ENCODE measurements at places on chromosomes 5 and 9.

- no peak for DNase-seq
These were observed 29.9 kb downstream of the TMC1 start for GRCh38 chr9:72551306-72551705.

DNA sequence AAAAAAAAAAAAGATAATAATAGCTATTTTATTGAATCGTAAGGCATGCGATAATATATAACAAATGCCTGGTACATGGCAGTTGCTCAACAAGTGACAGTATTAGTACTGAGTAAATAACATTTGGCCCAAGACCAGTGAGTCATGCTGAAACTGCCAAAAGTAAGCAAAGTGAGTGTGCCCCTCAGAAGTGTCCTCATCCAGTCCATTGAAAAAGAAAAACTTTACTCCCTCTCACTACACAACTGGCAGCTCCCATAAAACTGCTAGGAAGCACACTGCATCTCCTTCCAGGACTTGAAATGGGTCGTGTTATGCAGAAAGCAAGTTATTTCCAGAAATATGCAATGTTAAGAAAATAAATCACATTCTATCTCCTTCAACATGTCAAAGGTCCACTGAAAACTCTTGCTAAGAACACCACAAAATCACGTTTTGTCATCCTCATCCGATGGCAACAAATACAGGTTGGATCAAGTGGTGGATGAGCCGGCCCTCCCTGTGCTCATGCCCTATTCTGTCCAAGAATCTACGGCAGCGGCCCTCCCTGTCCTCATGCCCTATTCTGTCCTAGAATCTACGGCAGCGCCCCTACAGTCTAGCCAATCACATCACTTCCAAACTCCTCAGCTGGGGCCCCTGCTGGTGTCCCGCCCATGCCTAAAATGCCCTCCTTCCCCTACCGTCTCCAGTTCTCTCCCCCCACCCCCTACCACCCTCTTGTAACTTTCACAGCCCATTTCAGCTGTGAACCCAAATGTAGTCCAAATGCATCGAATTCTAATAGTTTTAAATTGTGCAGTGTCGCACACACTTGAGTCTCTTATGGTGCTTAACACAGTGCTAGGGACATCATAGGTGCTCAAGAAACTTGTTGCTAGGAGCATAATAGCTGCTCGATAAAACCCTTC, 12.5 kb downstream of the PTCH1 start:
- no peak for DNase-seq

GRCh38 chr9:111467778-111468367, 16.3 kb downstream of the ECPAS start:
- no peak for DNase-seq

GRCh38 chr9:136686794-136687711, at the start of gene AGPAT2:
AGPAT2 (minus strand) TSS chr9:136687457; CDS start chr9:136687357, 100 bp downstream.
- peak; percentile 37 for DNase-seq

DNA sequence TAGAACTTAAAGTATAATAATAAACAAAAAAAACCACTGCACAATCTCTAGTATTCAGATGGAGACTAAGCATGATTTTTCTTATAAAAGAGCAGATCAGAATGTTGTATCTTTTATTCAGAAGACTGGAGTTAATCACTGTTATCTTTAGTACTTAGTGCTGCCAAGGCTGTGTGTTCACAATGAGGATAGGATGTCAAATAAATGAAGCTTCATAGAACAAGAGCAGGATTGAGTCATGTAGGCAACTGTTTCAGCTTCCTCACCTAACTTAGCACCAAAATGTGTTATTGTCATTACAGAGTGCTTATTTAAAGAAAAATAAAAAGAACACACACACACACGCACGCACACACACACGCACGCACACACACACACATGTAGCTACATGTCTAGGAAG, 58.1 kb upstream of the CDKN2B start:
- no peak for DNase-seq

GRCh38 chr5:177606071-177607051, 6.4 kb downstream of the B4GALT7 start:
- DNase-seq: no peak

GRCh38 chr9:132578367-132578932, 4.0 kb upstream of the BARHL1 start:
- DNase-seq: no peak

GRCh38 chr5:181187500-181188213, 17.3 kb downstream of the TRIM7 start:
- DNase-seq: no peak

DNA sequence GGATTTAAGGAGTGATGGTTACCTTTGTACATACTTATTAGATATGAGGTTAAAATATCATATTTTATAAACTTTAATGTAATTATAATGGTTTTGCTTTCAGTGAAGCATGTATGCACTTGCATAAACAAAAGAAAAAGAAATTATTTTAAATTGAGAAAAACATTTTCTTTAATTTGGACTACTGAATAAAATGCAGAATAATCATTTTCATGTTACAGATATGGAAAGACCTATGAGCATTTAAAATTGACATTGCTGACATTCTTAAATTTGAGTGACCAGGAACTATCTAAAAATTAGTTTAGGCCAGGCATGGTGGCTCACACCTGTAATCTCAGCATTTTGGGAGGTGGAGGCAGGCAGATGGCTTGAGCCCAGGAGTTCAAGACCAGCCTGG, 49.2 kb downstream of the LIX1 start:
- no peak for DNase-seq

GRCh38 chr5:173963182-173963838, 25.7 kb upstream of the C5orf47 start:
- no peak for DNase-seq

GRCh38 chr5:38736089-38736488, 109.7 kb upstream of the OSMR start:
- DNase-seq: no peak

DNA sequence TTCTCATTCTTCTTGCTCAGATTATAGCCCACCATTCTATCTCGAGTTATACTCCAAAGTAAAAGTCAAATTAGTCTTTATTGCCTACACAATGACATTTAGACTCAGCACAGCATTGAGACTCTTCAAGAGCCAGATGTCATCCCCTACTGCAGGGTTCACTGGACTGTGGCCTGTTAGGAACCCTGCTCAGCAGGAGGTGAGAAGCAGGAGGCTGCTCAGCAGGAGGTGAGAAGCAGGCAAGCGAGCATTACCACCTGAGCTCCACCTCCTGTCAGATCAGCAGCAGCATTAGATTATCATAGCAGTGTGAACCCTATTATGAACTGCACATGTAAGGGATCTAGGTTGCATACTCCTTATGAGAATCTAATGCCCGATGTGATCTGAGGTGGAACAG, 12.7 kb upstream of the LIFR start:
- no peak for DNase-seq

DNA sequence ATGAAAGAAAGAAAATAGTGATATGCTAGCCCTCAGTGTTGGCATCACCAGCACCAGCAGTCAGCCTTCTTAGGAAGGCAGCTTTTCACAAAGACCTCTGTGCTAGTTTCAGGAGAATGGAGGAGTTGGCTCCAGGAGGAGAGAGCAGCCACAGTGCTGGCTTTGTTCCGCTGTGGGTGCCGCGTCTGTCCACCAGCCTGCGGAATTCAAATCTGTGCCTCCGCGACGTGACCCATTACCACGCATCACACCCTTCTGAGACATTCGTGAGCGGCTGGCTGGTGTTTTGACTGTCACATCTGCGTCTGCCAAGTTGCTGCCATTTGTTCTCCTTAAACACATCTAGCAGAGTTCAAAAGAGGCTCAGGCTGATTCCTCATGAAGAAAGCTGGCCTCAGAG, 34.4 kb downstream of the SNX18 start:
- DNase-seq: no peak

DNA sequence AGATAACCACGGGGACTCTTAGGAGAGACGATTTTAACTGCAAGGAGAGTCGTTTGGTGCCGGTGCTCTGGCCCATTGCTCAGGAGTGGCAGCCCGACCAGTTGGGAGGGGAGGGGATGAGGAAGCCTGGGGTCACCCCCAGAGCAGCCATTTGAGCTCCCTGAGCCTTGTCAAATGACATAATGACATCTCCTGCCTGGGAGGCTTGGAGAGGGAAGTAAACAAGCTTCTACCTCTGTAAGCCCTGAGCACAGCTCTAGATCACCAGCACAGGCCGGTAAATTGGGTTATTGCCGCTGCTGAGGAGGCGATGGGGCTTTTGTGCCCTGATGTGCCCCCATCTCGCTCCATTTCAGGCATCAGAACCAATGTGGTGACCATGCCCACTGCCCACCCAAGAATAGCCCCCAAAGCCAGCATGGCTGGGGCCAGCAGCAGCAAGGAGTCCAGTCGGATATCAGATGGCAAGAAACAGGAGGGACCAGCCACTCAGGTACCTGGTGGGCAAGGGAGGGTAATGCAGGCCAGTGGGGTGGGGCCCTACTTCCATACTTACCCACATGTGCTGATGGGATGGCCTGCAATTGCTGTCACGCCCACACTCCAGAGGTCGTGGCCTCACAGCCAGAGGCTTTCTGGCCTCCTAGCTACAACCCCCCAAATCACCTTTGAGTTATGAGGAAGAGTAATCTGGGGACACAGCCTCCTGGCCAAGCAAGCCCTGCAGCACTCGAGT, 23.0 kb downstream of the CD74 start:
- DNase-seq: no peak

DNA sequence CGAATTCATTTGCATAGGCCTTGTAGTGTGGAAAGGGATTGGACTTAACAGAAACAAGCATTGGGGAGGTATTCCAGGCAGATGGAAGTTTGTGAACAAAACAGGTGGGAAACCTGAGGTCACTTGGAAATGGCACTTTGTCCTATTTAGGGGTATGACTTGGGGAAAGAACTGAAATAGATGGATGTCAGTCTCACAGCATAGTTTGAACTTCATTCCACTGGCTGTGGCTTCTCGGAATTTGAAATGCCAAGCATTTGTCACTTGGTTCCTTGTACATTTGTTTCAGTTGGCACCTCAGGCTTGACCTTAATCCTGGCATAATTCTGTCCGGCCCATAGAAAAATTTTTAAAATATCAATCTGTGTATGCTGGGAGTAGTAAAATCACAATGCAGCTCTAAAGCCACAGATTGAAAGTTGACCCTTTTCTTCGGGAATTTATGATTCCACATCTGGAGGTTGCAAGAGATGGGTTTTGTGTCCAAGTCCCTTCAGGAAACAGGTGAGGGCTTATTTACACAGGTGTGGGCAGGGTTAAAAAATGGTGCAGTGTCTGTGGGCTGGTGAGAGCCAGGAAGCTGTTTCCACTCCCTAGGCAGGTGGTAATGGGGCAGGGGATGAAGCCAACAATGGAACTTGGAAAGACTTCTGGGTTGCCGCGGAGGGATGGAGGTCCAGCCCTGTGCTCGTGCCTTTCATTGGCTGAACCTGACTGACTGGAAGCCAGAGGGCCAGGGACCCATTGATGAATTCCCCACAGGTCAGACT, 39.2 kb upstream of the PDE8B start:
- DNase-seq: no peak

GRCh38 chr9:87189006-87189405, 241.7 kb upstream of the GAS1 start:
- no peak for DNase-seq

GRCh38 chr5:79929095-79929494, 62.0 kb downstream of the MTX3 start:
- DNase-seq: no peak

GRCh38 chr5:169350759-169351240, 49.9 kb upstream of the SLIT3 start:
- no peak for DNase-seq

GRCh38 chr5:179380211-179381035, 35.2 kb upstream of the ADAMTS2 start:
- no peak for DNase-seq
